ENCODE measurements at places on chromosomes 11 and 22. TPM values are rescaled to one million over a fixed set of nuclear protein-coding genes. Genes with fewer than 3 reads are reported as not detected.

GRCh38 chr22:17418890-17419324 is 49.6 kb downstream of the CECR2 start:
- DNase-seq = no peak

- no peak for DNase-seq
Observed at GRCh38 chr22:40628354-40629042, 8.0 kb downstream of the MRTFA start.

- DNase-seq = no peak
Observed at GRCh38 chr11:122242731-122243130, 126.7 kb upstream of the BLID start.

GRCh38 chr22:20131597-20131858 is at the start of gene ZDHHC8:
ZDHHC8 (plus strand) TSS chr22:20131804; CDS start chr22:20131948, 144 bp downstream.
- DNase-seq = no peak

GRCh38 chr11:123560006-123560405 is 94.4 kb downstream of the SCN3B start:
- DNase-seq = no peak

DNA sequence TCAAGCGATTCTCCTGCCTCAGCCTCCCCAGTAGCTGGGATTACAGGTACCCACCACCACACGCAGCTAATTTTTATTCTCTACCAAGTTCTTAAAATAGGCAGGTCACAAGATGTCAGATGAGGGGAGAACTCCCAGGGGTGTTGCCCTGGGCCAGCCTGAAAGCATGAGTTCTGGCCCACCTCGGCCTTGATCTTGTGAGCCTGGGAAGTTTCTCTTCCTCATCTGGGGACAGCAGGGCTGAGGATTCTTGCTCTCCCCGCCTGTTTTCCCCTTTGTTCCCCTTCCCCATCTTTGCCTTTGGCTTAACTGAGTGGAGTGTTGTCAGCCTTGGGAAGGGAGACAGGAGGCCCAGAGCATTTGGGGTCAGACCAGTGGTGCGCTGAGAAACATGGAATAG is 3.5 kb downstream of the PDXP start:
- DNase-seq = no peak

- no peak for DNase-seq
Observed at GRCh38 chr22:40877488-40877887, 15.6 kb upstream of the DNAJB7 start.

- no peak for DNase-seq
Observed at GRCh38 chr11:27398400-27398770, 35.4 kb upstream of the CCDC34 start.

DNA sequence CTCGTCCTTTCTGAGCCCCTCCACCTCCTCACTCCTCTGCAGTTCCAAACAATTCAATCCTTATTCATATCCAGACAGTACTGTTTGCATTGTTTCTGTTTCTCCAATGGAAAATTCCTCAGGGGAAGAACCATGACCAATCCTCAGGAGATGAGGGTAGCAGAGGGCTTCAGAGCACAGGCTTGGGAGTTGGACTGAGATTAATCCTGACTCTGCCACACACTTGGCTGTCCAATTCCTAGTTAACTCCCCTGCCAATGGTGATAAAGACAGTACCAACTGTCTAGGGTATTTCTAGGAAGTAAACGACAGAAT is 58.0 kb downstream of the MICAL3 start:
- no peak for DNase-seq

- no peak for DNase-seq
Observed at GRCh38 chr11:79258576-79258975, 182.3 kb downstream of the TENM4 start.

- DNase-seq = peak; percentile 63
Observed at GRCh38 chr22:38572065-38572464, 2.1 kb upstream of the DMC1 start.

DNA sequence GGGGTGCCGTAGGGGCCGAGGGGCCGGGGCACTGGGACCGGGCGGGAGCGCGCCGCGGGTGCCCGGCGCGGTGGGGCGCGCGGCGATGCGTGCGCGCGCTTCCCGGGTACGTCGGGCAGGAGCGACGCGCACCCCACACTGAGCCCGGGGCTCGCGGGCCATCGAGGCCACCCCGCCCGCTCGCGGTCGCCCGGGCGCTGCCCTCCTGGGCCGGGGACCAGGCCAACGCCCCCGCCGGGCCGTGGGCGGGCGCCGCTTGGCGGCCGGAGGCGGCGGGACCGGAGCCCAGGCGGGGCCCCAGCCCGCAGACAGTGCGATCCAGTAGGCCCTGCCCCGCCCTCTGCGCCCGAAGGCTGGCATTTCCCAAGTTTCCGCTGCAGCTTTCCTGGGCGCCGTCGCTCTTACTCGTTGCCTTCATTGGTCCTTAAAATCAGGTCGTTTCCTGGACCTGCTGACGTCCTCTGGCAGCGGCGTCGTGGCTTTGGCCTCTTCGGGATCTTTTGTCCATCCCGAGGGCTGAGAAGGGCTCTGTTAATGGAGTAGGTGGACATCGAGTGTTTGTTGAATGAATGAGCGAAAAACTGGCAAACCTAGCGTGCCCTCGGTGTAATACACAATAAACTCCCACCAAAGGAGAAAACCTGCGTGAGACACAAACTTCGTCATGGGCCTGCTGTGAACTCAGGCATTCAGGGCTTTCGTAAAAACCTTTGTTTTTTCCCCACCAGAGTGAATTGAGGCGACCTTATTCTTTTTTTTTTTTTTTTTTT is 638 bp downstream of the PARVA start:
- peak; percentile 94 for DNase-seq

GRCh38 chr22:45225732-45226502 is 14.8 kb downstream of the KIAA0930 start:
- no peak for DNase-seq

DNA sequence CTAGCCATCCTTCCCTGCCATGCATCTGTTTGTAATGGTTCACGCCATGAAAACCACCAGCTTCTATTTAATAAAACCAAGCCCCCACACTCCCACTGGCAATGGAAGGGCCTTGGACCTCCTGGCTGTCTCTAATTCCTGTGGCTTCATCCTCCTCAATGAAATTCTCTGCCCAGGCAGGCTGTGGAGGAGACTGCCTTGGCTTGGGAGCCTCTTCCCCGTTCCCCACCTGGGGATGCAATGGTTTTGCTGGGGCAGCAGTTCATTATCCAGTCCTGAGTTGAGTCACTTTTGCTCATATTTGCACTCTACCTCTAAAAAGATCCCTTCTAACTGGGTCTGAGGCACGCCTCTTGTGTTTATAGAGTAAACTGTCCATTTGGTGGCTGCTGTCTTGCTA is 515.8 kb downstream of the NTM start:
- no peak for DNase-seq

DNA sequence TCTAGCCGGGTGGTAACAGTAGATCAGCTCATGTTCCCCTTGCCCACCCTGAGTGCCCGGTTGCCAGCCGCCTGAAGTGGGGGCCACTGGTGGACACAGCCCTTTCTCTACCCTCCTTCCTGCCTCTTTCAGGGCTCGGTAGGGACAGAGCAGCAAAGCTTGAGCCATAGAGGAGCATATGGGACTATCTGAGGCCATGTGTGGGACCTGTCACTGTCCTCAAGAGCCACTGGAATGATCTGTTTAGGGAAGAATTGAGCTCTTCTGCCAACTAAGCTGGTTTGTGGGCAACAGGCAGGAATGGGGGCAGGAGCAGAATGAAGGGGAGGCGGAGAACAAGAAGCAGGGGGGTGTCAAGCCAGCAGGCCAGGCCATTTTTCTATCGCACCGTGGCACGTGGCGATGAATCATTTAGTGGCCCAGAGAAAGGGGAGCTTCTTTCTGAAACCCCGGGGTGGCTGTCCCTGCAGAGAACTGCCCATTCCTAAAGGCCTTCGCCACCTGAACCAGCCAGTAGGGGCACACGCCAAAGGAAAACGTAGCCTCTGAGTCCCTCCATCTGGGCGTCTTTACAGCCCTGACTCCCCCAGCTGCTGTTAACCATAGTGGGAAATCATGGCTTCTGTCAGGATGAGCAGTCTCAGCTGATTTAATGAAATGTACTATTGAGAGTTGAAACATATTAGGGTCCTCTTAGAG is 8.8 kb downstream of the ASPHD2 start:
- DNase-seq = no peak

DNA sequence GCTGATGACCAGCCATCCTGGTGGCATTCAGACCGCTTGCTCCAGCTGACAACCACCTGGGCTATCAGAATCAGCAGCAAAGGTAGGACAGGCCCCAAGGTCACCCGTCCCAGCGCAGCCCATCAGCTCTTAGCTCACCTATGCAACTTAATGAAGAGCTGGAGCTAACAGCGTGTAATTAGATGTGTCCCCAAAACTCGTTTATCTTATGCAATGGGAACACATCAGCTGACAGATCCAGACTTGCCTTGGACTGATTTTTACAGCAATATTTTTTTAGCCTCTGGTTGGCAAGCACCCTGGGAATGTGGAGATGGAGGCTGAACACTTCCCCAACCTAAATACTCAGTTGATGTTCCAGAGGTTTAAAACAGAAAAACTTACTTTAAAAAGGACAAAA is 76.0 kb downstream of the PACSIN2 start:
- no peak for DNase-seq

GRCh38 chr11:104892723-104893511 is 5.3 kb downstream of the CASP12 start:
- DNase-seq = no peak

GRCh38 chr11:109040303-109040702 is 375.4 kb downstream of the DDX10 start:
- DNase-seq = peak; percentile 10

DNA sequence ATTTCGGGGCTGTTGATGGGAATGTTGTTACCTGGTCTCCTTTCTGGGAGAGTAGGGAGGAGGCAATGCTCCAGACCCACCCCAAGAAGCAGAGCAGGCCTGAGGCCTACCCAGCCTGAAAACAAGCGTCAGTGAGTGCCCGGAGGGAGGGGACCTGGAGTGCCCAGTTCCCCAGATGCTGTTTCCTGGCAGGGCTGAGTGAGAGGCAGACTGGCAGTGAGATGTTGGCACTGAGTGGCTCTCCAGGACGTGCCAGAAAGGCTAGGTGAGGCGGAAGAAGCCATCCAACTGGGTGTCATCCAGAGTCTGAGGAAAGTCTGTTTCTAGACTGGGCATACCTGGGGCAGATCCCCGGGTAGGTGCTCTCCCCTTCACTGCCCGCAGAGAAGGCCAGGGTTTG is 1.3 kb downstream of the POU2F3 start:
- no peak for DNase-seq

PARVA gene
- total RNA-seq = 16.7 TPM

OR2AG1 gene
- total RNA-seq = not detected

ZNF202 gene
- 12.4 TPM for total RNA-seq

MPPED1 gene
- not detected for total RNA-seq

MIOX gene
- total RNA-seq = not detected

OR5B21 gene
- not detected for total RNA-seq
